Right renal pelvis (tissue), 4 donors: ENCODE measurements at places on chromosomes 2 and 18. TPM values are rescaled to one million over a fixed set of nuclear protein-coding genes. Genes with fewer than 3 reads are reported as not detected.

DNA sequence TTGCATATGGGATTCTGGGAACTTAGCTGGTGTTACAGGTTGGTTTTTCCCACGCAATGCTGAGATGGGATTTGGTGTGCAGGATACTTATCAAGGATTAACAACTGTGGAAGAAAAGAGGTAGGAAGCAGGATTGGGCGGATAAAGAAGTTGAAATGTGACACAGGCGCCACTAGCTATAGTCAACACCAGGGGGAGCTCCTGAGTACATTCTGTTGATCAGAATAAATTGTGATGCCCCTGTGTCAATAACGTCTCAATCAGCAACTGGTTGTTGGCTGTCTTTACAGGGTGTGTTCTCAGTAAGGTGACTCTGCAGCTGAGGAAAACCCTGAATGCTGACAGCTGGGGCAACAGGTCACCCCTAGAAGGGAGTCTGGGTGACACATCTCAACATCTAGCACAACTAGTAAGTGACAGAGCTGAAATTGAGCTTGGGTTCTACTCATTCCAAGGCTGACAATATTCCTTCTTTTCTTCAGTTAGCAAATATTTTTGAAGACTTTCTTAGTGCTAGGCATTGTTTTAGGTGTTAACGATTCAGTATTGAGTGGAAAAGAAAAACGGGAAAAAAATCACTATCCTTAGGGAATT lies 143.0 kb downstream of the ARL6IP6 start:
- no peak for DNase-seq

GRCh38 chr18:21069468-21069867 lies 42.1 kb downstream of the ROCK1 start:
- no peak for DNase-seq

DNA sequence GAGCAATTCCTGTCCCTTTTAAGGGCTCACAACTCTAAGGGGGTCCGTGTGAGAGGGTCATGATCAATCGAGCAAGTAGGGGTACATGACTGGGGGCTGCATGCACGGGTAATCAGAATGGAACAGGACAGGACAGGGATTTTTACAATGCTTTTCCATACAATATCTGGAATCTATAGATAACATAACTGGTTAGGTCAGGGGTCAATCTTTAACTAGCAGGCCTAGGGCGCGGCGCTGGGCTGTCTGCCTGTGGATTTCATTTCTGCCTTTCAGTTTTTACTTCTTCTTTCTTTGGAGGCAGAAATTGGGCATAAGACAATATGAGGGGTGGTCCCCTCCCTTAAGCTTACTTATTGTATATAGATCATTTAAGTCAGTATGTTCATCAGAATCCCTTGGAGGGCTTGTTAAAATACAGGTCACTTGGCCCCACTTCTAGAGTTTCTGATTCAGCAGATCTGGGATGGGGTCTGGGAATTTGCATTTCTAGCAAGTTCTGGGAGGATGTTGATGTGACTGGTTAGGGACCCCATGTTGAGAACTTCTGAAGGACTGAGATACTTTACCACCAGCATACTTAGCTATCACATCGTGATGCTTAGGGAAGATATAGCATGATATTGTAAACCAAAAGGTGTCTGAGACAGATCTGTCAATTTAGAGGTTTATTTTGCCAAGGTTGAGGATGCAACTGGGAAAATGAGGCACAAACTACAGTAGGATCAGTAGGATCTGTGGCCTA lies 2.8 kb upstream of the INPP4A start:
- no peak for DNase-seq

- DNase-seq, result no peak
Observed at GRCh38 chr18:71554686-71555085, 989.5 kb downstream of the CBLN2 start.

DNA sequence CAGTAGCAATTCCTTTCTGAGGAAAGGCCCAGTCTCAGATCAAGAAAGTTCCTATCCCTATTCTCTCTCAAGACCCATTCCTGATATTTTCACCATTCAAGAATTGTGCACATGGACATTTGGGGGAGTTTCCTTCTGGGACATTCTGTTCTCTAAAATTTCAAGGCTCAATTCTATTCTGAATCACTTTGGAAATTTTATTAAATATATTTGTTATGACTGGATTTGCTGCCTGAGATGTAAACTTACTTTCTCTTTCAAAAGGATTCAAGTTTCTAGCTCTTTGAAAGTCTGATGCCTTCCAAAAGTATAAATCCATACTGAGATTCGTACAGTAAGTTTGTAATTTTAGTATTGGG lies 55.3 kb upstream of the STK17B start:
- DNase-seq, result no peak

DNA sequence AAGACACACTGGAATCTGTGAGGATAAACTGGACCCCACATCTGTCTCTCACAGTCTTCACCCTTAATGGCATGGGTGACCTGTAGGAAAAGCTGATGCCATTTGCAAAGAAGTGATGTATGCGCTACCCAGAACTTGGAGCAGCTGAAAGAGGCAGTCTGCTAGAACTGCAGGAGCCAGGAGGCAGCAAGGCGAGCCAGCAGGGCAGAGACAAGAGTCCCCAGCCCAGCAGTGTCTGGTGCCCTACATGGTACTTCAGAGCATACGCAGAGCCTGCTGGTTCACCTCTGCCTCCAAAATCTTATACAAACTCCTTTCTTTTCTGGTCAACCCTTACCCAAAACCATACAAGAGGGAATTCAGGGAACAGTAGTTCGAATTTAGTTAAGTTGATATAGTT lies 683.1 kb upstream of the RAB6C start:
- no peak for DNase-seq

GRCh38 chr2:106614511-106615291 lies 127.5 kb downstream of the CD8B2 start:
- peak; percentile 26 for DNase-seq

POMC gene
- polyA plus RNA-seq, result 8.0 TPM

LINC00305 gene
- polyA plus RNA-seq, result 5.2 TPM

LGALSL gene
- 44.9 TPM for polyA plus RNA-seq
